ENCODE measurements at places on chromosomes 2 and 18.

DNA sequence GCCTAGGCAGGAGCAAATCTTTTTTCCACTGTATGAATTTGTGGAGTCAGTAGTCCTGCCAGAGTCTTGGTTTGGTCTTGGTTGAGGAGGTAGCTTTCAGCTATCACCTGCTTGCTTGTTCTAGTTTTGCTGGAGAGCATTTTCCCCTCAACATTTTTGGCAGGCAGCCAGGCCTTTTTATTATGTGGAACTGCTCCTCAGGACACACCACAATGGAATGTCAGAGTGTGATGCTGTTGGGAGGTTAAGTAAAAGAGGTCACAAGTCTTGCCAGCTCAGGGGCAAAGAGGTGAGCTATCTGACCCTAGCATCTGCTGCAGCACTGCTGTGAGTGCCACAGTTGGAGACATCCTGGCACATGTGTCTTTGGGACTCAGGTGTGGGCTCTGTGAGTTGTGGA lies 258.0 kb downstream of the CNTNAP5 start:
- DNase-seq = no peak

DNA sequence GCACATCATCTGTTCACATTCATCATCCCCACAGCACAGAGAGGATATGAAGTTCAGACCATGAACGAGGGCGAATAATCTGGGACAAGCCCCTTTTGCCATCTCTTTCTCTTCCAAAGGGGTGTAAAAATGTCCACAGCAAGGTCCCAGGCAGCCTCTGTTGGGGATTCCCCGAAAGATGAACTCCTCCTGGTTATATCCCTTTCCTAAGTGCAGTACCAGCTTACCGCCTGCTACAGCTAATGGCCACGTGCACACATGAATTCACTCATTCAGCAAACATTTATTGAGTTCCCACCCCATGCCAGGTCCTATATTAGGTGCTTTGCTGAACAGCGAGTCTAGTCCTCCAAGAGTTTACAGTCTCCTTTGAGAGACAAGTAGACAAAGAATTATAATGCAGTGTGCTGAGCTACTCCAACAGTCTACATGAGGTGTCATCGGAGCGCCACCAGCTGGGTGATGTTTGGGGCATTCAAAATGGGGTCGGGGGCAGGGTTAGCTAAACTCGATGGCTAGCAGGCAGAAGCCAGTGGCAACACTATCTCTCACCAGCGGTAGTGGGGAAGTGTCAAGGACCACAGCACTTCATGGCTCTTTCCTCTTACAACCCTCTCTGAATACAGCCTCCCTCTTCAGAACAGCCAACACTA lies 228.9 kb downstream of the TMEM163 start:
- no peak for DNase-seq

GRCh38 chr2:119179202-119179601 lies 20.7 kb upstream of the C1QL2 start:
- DNase-seq = no peak

DNA sequence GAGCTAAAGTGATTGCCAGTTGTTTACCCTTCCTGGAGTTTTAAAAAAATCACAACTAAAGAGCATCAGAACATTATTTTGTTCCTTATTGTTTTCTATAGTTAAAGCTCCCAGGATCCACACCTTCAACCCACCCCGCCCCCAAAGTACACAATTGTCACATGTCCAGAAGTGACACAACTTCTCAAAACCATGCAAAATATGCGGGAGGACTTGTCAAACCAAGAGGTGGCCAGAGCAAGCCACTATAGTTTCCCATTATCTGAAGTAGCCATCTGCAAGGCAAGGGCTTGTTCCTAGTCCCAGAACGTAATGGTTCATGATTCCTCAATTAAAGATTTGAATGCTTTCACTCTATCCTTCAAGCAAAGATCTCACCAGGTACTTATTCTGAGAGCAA lies 9.9 kb upstream of the INO80C start:
- no peak for DNase-seq

GRCh38 chr2:233768076-233768475 lies 8.0 kb downstream of the UGT1A1 start:
- no peak for DNase-seq

DNA sequence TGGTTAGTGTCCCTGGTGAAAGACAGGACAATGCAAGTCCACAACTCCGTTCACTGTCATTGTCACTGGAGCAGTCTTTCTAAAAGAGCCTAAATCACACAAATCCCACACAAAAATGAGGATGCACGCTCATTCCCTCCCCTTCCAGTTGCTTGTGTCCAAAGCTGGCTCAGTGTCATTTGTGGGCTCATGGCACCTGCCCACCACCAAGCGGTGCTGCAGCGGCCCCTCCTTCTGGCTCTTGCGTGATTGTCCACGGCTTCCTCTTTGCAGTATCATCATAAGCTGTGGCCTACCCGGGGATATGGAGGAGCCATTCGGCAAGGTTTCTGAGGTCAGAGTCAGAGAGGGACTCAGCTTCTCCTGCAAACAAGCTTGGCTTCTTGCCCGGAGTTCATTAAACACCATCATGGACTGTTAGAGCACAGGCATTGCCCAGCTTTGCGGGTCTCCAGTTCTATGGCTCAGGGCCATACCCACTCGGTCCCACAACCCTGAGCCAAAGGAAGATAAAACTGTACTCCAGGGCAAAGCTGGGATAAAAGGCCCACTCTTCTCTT lies 179.4 kb upstream of the AGAP1 start:
- no peak for DNase-seq

DNA sequence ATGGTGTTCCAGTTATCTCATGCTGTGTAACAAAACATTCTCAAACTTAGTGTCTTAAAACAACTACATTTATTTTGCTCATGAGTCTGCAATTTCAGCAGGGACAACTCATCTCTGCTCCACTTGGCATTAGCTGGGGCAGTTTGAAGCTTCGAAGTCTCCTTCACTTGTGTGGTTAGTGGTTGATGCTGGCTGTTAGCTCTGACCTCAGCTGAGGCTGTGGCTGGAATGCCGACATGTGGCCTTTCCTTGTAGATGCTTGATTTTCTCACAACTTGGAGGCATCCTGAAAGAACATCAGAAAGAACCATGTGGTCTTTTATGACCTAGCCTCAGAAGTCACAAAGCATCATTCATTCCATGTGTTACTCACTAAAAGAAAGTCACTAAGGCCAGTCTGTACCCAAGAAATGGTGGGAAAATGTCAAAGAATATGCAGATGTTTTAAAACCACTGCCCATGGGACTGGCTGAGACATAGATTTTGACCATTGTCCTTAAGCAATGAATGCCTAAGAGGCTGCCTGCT lies 3.8 kb upstream of the TMSB10 start:
- no peak for DNase-seq

- no peak for DNase-seq
These were observed 4.5 kb upstream of the DTNB start for GRCh38 chr2:25677877-25678276.

GRCh38 chr18:12455496-12455895 lies 47.8 kb downstream of the PRELID3A start:
- DNase-seq = no peak

GRCh38 chr2:102660070-102660469 lies 40.7 kb downstream of the SLC9A2 start:
- no peak for DNase-seq

DNA sequence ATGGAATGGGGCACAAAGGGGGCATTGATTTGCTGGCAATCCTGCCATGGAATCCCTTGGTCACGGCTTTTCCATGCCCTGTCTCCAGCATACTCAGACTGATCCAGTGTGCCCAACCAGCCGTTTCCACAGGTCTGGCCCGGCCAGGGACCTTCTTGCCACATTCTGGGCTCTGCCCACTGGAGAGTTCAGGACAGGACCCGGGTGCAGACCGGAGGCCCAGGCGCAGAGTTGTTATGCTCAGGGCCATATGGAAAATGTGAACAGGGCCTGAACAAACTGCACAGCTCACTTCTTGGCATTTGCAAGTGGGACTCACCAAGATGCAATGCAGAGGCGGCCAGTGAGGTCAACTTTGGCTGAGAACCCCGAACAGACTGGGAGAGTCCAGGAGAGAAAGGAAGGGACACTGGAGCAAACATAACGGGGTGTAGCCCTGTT lies 15.6 kb upstream of the ASAP2 start:
- no peak for DNase-seq

- no peak for DNase-seq
These were observed 383.1 kb upstream of the TNP1 start for GRCh38 chr2:217242947-217243346.

GRCh38 chr2:159573294-159573693 lies 43.1 kb downstream of the BAZ2B start:
- DNase-seq = no peak

GRCh38 chr2:30994227-30995056 lies 143.8 kb downstream of the GALNT14 start:
- no peak for DNase-seq

DNA sequence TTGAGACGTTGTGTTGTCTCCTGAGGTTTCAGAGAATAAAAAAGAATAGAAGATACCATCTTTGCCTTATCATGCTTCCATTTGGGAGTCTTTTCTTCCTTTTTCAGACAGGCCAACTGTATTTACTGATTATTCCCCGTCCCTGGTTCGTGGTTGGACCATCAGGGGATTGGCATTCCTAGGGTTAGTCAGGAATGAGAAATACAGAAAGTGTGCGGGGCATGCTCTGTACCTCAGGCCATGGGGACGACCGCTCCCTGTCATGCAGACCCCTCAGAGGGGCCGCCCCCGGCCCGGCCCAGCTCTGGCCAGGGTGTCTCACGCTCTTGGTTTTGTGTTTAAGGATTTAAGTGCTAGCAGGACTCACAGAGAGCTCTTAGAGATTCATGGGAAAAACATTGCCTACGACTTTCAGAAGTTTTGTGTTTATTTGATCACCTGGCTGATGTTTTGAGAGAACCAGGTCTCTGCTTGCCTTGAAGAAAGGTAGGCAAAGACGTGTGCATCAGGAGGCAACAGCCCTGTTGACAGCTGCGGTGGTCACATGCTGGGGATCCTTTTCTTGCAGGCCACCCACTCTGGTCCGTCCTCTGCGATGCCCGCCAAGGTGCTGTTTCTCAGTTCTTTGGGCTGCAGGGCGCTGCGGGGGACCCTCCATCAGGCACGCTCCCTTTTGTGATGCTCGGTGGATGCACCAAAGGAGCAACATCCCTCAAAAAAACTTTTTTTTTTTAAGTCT lies 317.8 kb downstream of the AGAP1 start:
- no peak for DNase-seq

DNA sequence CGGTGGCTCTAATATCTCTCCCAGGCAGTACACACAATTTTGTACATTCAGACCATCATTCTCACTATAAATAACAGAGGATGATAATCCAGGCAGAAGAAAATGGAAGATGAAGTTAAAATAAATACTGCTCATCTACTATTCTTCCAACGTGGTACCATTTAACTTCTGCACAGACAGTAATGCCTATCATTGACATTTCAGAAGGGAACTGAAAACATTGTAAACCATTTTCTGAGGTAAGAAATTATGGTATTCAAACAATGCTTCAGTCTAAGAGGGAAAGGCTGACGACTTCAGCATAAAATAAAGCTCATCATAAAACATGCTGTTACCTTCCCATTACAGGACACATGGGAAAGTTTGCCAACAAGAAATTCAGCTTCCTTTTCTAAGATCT lies 814.4 kb downstream of the NR4A2 start:
- DNase-seq = no peak

- DNase-seq = no peak
These were observed 56.0 kb upstream of the LRPPRC start for GRCh38 chr2:44051593-44052347.

DNA sequence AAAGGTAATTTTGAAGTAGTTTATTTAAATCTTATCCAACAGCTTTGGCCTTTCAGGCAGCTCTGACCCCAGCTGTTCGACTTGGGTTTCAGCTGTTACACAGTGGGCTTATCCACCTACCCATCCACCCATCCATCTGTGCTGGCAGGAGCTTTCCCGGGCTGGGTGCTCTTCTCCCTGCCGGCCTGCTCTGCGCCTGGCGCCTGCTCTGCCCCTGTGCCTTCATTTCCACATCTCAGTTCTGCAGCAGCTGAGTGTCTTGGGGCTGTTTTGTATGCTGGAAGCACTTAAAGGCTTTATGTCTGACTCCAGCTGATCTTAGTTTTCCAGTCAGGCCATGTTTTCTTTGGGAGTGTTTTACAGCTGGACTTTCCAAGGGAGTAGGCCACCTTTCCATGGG lies 24.2 kb downstream of the LDLRAD4 start:
- DNase-seq = no peak

DNA sequence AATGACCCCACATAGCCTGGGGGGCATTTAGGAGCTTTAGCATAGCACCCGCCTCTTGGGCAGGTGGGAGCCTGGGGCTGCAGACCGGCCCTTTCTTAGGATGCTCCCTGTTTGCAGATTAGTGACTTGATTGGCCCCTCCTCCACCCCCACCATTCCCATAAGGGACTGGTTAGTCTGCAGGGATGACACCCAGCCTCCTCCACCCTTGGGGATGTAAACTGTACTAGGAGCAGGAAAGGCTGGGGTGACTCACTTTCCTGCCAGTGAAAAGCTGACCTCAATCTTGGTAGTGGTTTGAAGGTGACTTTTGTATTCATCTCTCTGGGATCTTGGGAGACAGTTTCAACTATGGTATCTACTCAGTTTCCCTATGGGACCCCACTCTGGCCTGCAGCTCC lies 24.2 kb downstream of the CTIF start:
- DNase-seq = no peak

- DNase-seq = no peak
These were observed 158.1 kb downstream of the GALR1 start for GRCh38 chr18:77407733-77408132.
